ENCODE measurements at places on chromosomes 2 and 18.

GRCh38 chr2:192828175-192828574 is 633.4 kb upstream of the TMEFF2 start:
- DNase-seq = no peak

- peak; percentile 4 for DNase-seq
These were observed 425.7 kb downstream of the LRATD1 start for GRCh38 chr2:15058015-15058720.

GRCh38 chr18:2687390-2688001 is 32.0 kb downstream of the SMCHD1 start:
- DNase-seq = no peak

DNA sequence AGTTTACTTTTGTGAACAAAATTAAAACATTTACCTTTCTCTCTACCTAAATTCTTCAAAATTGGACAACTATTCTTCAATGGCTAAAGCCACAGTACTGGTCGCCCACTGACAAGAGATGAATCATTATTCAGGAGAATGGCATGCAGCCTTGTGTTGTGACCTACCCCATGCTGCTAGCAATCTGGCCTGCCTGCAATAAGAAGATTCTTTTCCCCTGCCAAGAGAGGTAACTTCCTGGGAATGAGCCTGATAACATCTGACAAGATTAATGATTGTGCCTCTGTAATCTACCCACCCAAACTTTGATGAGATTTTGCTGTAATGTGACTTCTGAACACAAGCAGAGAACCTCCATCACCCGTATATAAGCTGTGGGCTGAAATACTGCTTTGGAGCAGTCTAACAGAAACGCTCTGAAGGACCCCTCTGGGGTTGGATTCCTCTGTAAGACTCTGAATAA is 47.0 kb upstream of the ST3GAL5 start:
- DNase-seq = no peak

DNA sequence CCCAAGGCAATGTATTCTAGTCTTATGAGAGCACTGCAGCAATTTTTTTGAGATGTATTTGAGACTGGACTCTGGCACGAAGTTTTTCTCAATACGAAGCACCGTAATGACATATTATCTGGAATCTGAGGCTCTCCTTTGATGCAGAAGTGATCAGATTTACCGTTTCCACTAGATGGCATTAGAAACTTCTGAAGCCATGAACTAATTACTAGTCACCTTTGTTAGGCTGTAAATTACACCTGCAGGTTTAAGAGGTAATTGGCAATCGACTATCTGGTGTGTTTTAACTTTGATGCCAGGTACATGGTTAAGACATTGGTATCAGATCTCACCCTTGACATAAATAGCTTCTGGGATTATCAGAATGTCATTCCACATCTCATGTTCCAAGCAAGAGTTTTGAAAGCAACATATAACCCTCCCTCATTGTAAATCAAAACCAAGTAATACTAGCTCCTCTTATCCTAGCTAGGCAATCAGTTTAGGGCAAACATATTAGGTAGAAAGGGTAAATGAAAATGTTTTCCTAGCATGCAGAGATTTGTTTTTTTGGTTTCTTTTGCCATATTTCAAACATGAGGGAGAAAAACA is 254.6 kb upstream of the SPRED2 start:
- DNase-seq = no peak

GRCh38 chr2:136527560-136527959 is 237.8 kb upstream of the THSD7B start:
- DNase-seq = no peak

DNA sequence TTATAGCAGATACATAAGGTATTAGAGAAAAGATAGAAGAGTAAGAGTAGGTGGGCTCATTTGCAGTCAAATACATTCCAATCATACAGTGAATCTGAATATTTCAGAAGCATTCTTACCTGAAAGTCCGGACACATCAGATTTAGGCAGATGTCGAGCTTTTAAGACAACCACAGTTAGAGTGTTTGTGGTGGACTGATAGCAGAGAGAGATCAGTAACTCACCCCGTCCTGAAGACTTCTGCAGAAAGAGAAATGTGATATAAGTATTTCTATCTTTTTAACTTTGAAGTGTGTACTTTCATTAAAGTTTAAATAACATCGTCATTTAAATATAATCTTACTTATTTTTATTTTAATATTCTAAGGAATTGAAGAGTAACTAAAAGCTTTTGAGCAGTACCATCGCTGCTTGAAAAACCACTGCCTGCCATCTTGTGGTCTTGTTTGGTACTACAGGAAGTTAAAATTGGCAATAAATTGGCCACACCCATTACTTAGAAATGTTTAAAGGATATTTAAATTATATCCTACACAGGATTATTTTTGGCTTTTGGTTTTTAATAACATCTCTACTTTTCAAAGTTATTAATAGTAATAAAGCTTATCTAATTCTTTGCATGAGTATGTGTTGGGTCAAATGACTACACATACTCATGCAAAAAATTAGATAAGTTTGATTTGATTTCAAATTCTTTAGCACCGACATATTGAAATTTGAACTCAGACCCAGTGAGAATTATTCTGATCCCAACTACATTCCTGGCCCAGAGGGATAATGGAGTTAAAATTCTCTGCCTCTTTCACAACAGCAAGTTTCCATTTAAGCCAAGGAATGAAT is 5.5 kb downstream of the SYT4 start:
- peak; percentile 54 for DNase-seq

GRCh38 chr2:229296016-229296415 is 24.9 kb upstream of the PID1 start:
- peak; percentile 71 for DNase-seq

GRCh38 chr2:20446255-20446916 is 488 bp upstream of the RHOB start:
- no peak for DNase-seq

DNA sequence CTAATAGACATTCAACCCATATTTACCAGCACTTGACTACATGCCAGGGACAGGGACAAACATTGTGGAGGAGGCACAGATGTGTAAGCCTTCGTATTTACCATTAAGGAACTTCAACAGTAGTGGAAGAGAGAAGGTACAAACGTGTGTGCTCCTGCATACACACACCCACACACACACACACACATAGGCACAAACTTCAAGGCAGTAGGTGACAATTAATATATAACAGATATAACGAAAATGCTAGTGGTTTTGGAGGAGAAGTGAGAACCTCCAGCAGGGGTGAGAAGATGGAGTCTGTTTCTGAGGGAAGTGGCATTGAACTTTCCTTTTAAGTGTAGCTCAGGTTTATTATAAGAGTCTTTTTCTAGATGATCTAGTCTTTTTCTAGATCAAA is 231.1 kb downstream of the SETBP1 start:
- DNase-seq = no peak

GRCh38 chr18:55290898-55291297 is 297.1 kb downstream of the TCF4 start:
- no peak for DNase-seq
